HFF-Myc (cell line): ENCODE measurements at places on chromosomes 4 and X.
A peak's percentile ranks its signal among the peaks of the same experiment; 100 is the strongest.

GRCh38 chr4:101970547-101971155 is 180.1 kb downstream of the BANK1 start:
- no peak for DNase-seq

DNA sequence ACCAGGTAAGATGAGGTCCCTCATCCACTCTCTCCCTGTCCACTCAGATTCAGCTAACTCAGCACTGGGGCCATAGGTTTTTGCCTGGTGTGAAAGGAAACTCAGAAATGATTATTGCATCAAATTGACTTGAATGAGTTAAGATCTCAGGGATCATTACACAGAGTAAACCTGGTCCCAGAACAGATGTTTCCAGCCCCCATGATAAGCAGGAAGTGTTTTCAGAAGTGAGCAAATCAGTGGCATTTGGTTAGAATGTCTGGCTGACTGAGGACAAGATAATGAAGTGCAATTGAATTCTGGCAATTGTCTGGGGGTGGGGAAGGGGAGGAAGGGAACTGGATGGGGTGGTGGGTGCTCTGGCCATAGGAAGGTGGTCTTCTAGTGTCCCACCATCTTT is 108.0 kb downstream of the CHIC2 start:
- DNase-seq: no peak

GRCh38 chrX:23699636-23700194 is 32.4 kb downstream of the PRDX4 start:
- no peak for DNase-seq

DNA sequence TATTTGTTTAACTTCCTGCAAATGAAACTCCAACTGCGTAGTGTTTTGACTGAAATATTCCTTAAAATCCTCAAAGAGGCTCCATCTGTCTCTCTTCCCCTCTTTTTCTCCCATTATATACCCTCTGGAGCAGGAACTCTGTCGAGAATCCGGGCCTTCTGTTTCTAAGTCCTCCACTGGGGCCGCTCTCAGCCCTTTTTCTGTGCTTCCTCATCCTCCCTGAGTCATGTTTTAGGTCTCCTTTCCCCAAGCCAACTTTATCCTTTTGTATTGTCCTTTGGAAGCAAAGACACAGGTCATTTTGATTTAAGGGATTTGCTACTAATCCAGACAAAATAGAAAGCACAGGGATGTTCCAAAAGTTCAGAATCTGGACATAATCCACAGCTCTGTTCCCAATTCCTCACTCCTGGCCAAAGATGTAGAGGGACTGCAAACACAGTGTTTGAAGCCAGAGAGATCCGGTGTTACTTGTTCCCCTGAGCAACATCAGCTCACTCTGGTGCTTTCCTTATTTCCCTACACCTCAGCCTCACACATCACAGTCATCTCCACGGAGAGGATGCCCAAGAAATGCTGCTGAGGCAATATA is 131.0 kb upstream of the KLF3 start:
- DNase-seq: no peak

DNA sequence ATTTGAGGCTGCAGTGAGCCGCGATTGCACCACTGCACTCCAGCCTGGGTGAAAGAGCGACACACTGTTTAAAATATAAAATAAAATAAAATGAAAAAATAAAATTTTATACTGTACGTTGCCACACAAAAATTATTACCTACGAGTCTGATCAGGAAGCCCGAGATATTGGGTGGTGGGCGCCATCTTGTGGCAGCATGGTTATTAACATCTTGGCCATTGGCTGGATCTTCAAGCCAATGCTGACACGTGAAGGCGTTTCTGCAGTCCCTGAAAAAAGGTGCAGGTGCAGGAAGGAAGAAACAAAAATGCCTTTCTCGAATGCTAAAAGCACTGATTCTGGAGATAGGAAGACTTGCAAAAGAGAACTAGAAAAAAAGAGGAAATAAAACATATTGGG is 4.9 kb upstream of the TLR8 start:
- DNase-seq: peak; percentile 17

GRCh38 chr4:105162123-105162796 is 15.6 kb downstream of the TET2 start:
- DNase-seq: no peak
